ENCODE measurements at places on chromosomes 3 and 15. TPM values are rescaled to one million over a fixed set of nuclear protein-coding genes. Genes with fewer than 3 reads are reported as not detected.

The ADAM10 gene
- total RNA-seq = 112 TPM

The CCR4 gene
- total RNA-seq = 0.03 TPM

The VGLL3 gene
- 6.8 TPM for total RNA-seq

The TTLL13 gene
- total RNA-seq = 0.09 TPM

The ISLR gene
- 0.35 TPM for total RNA-seq

The CYP1A2 gene
- not detected for total RNA-seq

All from A549 treated with CORT108297 at 1 μM for 4 hours (cell line).